ENCODE measurements at places on chromosomes 11 and 22. TPM values are rescaled to one million over a fixed set of nuclear protein-coding genes. Genes with fewer than 3 reads are reported as not detected.

The DEFB131B gene
- total RNA-seq = not detected

The NPAT gene
- total RNA-seq = 26.9 TPM

The TMEM191C gene
- total RNA-seq = 3.2 TPM

The FOLR1 gene
- not detected for total RNA-seq

The MOV10L1 gene
- 1.1 TPM for total RNA-seq

The MIAT gene
- 5.2 TPM for total RNA-seq

Data from OCI-LY7 (cell line).